Stimulated activated CD4-positive, alpha-beta T cell treated with anti-CD3 and anti-CD28 coated beads, Interleukin-12 subunit alpha, Interleukin-12 subunit beta, amount 100 ng/mL, for 24 hours (primary cell): ENCODE measurements at places on chromosomes 2 and 18.

DNA sequence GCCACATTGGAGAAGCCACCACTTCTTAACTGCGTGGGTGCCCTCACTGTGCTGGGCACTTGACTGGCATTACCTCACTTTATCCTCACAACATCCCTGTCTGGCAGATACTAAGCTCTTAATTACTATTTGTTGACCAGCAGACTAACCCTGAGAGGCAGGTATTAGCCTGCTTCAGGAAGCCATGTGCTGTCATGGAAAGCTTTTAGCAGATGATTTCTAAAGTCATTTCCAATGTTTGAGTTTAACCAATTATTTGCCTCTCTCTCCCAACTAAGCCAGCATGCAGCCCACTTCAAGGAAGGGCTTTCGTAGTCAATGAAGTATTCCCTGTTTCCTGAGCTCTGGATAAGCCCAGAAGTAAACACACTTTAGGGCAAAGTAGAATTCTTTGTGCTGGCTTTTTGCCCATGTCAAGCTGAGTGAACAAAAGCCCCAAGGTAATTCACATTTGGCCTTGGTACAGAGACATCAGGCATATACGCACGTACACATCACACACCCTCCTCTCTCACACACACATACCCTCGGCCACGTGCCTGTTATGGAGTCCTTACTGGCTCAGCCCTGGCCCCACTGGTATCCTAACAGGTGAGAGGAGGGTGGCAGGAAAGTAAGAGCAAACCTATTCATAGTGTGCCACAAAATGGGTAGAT lies 108.6 kb downstream of the C1D start:
- DNase-seq = no peak

- no peak for DNase-seq
Measured at GRCh38 chr2:142813830-142814829, 63.3 kb upstream of the KYNU start.

GRCh38 chr2:198371921-198372543 lies 567.6 kb downstream of the PLCL1 start:
- no peak for DNase-seq

- no peak for DNase-seq
Measured at GRCh38 chr18:7458884-7459283, 108.2 kb upstream of the PTPRM start.
